ENCODE measurements at places on chromosomes 1 and 21. TPM values are rescaled to one million over a fixed set of nuclear protein-coding genes. Genes with fewer than 3 reads are reported as not detected.

CCDC24 gene
- 1.4 TPM for total RNA-seq

TFF1 gene
- not detected for total RNA-seq

TNFRSF18 gene
- total RNA-seq: not detected

BACE2 gene
- 18.1 TPM for total RNA-seq

PCAT6 gene
- total RNA-seq: 0.56 TPM

GSTM1 gene
- total RNA-seq: not detected

PLA2G2D gene
- not detected for total RNA-seq

MSH4 gene
- under 0.01 TPM for total RNA-seq

GRCh38 chr1:219582865-219583264 lies 30.0 kb downstream of the ZC3H11B start:
- no peak for DNase-seq

DNA sequence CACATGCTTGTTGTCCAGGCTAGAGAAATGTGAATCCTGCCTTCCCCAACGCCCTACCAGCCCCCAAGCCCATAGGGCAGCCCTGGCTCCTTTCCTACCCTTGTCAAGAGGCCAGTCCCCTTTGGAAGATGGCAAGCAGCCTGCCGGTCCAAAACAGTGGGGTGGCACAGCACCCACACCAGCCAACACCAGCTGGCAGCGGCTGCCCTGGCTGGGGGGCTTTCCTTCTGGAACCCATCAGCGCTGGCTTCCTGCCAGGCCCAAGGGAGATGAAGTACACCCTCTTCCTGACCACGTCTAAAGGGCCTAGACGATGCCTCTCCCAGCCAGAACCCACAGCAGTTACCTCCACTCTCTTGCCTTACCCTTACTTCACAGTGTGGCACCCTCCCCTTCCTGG lies 24.2 kb downstream of the KCNN3 start:
- no peak for DNase-seq

GRCh38 chr1:114554577-114554976 lies 26.8 kb downstream of the BCAS2 start:
- no peak for DNase-seq

DNA sequence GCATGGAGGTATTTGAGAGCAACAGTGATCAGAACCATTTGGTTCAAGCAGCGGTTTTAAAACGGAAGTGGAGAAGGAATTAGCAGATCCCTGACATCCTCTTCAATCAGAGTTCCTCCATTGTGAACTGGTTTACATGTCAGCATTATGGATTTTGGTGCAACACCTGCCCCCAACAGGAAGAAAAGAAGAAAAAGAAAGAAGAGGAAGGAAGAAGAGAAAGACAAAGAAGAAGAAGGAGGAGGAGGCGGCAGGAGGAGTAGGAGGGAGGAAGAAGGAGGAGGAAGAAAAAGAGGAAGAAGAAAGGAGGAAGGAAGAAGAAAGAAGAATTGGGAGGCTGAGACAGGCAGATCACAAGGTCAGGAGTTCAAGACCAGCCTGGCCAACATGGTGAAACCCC lies 17.4 kb downstream of the NDUFS5 start:
- no peak for DNase-seq

DNA sequence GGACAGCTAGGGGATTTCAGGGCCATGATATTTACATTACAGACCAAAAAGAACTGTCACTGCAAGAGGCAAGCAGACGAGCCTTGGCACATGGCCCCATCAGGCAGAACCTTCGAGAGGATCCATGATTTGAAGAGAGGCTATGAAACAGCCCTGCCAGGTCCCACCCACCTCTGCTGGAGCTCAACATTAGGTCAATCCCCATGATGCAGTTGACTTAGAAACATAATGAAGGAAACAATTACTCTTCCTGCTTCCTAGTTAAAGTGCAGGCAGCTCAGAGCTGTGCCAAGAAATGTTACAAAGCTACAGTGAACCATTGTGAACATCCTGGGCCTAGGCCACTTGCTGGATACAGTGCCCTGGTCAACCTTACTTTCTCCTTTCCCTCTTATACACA lies 41.7 kb upstream of the PTCH2 start:
- DNase-seq: no peak

GRCh38 chr1:205927247-205927646 lies 16.0 kb downstream of the SLC26A9 start:
- no peak for DNase-seq

GRCh38 chr1:58816747-58817221 lies 32.9 kb upstream of the JUN start:
- DNase-seq: peak; percentile 8

DNA sequence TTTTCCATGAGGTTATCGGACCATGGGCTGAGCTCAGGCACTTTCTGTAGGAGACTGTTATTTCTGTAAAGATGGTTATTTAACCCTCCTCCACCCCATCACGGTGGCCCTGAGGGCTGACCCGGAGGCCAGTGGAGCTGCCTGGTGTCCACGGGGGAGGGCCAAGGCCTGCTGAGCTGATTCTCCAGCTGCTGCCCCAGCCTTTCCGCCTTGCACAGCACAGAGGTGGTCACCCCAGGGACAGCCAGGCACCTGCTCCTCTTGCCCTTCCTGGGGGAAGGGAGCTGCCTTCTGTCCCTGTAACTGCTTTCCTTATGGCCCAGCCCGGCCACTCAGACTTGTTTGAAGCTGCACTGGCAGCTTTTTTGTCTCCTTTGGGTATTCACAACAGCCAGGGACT lies 2.6 kb upstream of the CCDC28B start:
- no peak for DNase-seq

DNA sequence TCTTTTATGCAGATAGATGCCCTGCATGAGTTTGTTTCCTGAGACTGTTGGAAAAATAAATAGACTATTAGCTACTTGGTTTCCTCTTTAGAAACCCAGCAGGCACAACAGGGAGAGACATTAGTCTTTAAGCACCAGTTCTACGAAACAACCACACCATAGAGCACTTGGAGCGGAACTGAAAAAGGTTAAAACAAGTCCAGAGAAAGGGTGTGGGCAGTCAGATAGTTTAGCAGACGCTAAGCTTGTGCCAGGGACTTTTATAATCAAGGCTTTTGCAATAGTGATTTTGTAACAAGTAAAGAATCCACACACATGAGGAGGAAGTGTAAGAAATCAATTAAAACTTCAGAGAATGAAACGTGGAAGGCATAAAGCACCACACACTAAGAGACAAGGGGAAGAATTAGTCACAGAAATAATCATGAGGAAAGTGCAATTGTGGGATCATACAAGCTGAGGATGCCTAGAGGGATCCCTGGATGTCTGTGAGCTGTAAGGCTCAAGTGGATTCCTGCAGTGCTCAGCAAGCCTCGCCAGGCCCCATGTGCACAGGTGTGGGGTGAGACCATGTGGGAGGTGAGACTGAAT lies 37.8 kb upstream of the TLR5 start:
- DNase-seq: no peak

- DNase-seq: peak; percentile 94
Observed at GRCh38 chr1:85406887-85407533, 57.9 kb downstream of the DDAH1 start.

GRCh38 chr1:53270873-53271272 lies 32.6 kb upstream of the MAGOH start:
- DNase-seq: no peak

DNA sequence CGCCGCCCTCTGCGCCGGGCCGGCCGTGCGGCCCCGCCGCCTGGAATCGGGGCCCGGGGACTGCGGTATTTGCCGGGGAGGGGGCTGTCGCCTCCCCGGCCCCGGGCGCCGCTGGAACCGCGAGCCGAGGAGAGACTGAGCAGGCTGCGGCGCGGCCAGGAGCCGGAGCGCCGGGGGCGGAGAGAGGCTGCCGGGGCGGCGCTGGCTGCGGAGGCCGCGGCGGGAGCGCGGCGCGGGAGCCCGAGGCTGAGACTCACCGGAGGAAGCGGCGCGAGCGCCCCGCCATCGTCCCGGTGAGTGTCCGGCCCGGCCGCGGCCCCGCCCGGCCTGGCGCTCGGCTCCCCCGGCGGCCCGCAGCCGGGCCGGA lies 746 bp downstream of the DYRK1A start:
- no peak for DNase-seq

DNA sequence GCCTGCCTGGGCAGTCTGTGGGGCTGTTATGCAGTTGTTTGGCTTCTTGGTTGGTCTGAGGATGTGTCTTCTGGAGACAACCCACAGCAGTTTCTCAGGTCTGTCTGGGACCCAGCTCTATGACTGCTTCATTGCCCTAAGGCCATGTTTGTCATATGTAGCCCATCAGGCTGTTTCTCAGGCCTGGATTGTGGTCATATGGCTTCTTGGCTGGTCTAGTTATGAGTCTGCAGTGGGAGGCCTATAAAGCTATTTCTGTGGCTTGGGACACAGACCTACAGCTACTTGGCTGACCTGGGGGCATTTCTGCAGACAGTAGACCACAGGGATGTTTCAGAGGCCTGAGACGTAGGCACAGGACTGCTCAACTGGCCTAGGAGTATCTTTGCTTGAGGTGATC lies 41.5 kb downstream of the CHIA start:
- no peak for DNase-seq

DNA sequence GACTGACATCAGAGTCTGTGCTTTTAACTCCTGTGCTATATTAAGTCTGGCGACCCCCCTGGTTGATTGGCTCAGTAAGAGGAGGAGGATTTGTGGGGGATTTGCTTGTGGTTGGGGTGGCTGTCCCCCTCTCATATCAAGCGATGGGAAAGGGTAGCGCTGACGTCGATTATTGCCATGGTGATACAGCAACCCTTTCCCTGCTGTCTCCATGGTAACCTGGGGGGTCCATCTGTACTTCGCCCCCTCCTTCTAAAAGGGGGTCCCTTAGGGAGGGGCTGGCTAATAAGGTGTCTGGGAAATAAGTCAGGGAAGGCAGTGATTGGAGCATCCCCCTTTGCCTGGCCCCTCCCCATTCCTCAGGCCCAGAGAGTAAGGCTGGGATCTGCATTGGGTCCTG lies 4.7 kb downstream of the FAM229A start:
- DNase-seq: no peak

DNA sequence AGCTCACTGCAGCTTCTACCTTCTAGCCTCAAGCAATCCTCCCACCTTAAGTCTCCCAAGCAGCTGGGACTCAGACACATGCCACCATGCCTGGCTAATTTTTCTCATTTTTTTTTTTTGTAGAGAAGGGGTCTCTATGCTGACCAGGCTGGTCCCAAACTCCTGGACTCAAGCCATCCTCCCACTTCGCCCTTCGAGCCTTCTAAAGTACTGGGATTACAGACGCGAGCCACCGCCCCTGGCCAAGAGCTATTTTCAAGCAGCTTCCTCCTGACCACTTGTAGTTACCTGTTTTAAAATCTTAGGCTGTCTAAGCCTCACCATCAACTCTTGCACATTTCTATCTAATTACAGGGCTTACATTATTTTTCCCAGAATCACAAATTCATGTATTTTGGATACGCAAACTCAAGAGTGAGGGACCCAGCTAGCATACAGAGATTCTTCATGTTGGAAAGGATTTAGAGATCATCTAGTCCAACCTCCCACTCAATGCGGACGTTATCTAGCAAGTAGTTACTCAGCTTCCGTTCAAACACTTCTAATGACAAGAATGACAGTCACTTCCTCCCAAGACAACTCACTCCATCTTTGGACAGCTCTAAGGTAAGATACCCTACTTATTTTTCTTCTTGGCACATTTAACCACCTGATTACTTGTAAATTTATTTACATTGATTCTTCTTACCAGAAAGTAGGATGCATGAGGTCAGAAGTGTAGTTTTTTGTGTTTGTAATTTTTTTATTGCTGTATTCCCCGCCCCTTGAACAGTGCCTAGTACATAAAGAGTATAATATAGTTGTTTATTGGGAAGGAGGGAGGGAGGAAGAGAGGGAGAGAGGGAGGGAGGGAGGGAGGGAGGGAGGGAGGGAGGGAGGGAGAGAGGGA lies 65.4 kb downstream of the LUZP1 start:
- peak; percentile 63 for DNase-seq

GRCh38 chr1:231553320-231553719 lies 24.9 kb downstream of the TSNAX start:
- DNase-seq: no peak

DNA sequence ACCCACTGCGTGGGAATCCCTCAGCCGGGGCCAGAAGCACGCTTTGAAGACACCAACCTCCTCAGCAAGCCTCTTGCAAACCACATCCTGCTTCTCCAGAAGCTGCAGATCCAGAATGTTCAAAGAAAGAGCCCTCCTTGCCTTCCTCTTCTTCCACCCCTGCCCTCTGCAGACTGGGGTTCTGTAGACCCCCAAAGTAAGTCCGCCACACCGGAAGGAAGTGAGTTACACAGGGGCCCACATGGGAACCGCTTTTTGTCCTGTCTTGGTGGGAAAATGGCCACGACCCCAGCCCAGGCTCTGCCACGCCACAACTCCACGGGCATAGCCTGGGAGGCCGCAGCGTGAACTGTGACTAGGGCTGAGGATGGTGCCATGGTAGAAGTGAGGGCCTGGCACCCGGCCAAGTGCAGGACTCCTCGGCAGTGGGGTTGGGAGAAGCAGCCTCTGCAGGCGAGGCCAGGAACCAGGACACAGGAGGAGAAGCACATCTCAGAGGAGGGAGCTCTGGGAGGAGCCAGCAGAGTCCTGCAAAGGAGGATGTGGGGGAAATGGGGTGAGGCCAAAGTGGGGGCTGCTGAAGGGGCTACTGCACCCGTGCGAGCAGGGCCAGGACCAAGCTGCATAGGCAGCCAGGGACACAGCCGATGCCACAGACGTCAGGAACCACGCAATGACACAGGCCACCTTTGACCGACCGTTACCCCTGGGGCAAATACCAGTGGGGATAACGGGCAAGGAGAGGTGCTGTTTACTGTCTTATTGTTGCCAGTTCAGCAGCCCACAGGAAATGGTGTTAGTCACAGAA lies 30.9 kb downstream of the PDE9A start:
- DNase-seq: no peak

- peak; percentile 2 for DNase-seq
Observed at GRCh38 chr1:241156231-241156965, 200.6 kb downstream of the RGS7 start.

DNA sequence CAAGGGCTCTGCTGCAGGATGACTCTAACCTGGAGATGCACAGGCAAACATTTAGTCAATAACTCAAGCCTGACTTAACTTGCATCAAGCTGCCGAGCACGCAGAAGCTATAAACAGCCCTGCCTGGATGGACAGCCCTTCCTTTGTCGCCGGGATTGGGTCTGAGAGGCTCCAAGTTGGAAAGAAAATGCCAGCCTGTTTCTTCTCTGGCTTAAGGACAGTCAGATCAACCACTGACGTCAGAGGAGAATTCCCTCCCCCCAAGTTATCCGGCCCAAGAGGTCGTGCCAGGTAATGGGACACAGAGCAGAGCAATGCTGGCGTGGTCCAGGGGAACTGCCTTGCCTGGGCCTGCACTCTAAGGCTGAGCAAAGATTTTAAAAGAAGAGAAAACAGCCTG lies 27.1 kb upstream of the LRRC38 start:
- DNase-seq: no peak

GRCh38 chr21:37060296-37060695 lies 12.6 kb downstream of the PIGP start:
- DNase-seq: peak; percentile 98

GRCh38 chr1:17559615-17560419 lies 20.3 kb downstream of the ARHGEF10L start:
- DNase-seq: no peak

Data from IMR-90 (cell line).